Omental fat pad (tissue), 4 donors: ENCODE measurements at places on chromosomes 16 and 17.

DNA sequence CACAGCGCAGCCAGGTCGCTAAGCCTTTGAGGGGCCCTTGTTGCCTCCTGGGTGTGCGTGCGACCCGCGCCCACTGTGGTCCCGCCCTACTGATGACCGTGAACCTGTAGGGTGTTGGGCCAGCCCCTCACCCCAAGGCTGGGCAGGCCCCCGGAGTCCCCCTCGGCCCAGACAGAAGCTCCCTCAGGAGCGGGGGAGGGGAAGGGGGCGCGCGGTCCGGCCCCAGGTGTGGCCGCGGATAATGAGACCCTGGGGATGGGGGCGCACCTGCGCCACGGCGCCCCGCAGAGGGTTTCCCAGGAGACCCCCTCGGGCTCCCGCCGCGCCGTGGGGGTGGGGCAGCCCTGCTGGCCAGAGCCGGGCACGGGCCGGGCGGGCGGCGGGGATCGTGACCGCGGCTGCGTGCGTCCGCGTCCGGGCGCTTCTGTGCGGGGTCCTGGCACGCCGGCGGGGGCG is 358 bp upstream of the ARHGDIG start:
- DNase-seq = no peak

GRCh38 chr16:55592306-55592705 is 25.8 kb downstream of the CAPNS2 start:
- DNase-seq = no peak

- no peak for DNase-seq
Observed at GRCh38 chr16:65455761-65456160, 333.9 kb upstream of the CDH11 start.

DNA sequence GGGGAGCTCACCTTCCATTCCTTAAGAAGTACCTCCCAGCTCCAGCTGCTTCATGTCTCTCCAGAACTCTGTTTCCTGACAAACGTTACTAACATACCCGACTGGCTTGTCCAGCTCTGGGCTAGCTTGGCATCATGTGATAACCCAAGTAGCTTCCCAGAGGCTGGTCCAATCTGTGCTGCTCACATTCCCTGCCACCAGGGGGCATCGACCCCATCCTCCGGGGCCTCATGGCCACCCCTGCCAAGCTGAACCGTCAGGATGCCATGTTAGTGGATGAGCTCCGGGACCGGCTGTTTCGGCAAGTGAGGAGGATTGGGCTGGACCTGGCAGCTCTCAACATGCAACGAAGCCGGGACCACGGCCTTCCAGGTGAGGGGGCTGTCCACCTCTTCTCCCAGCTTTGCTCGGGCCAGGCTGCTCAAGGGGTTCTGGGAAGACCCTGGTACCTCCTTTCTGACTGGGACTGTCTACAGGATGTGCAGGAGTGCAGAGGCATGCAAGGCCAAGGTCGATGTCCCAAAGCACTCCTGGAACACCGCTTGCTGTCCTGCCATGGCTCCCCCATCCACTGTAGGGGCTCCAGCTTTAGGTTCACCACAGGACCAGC is 7.6 kb downstream of the EPX start:
- DNase-seq = no peak

DNA sequence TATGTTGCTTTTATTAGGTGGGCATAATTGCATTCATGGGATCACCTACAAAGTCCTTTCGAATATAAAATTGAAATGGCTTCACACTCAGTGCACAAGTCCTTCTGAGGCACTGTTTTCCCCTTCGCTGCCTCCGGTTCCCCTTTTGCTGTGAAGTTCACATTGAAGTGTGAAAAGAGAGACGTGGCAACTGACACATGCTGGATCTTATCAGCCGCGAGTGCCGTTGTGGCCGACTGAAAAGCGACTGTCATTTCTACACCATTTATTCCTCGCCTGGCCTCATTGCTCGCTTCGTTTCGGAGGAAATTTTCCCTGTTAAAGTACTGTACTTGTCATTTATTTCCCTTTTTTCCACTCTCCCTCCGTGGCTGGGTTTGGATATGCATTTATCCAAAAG is 423.5 kb downstream of the MAF start:
- DNase-seq = no peak
